Stimulated activated CD8-positive, alpha-beta memory T cell treated with anti-CD3 and anti-CD28 coated beads, Interleukin-4, amount 100 ng/mL, for 1 hour (primary cell): ENCODE measurements at places on chromosomes 12 and 14.

- no peak for DNase-seq
Observed at GRCh38 chr14:33309106-33309505, 370.4 kb downstream of the NPAS3 start.

- no peak for DNase-seq
Observed at GRCh38 chr14:63290741-63291430, 27.8 kb downstream of the GPHB5 start.

- no peak for DNase-seq
Observed at GRCh38 chr12:57765698-57766463, 997 bp downstream of the CYP27B1 start.

GRCh38 chr12:88579601-88580050 lies 645 bp downstream of the KITLG start:
- DNase-seq, result no peak

- no peak for DNase-seq
Observed at GRCh38 chr12:46493834-46494181, 121.2 kb upstream of the SLC38A2 start.

- no peak for DNase-seq
Observed at GRCh38 chr12:93363841-93364297, 13.9 kb upstream of the NUDT4 start.

DNA sequence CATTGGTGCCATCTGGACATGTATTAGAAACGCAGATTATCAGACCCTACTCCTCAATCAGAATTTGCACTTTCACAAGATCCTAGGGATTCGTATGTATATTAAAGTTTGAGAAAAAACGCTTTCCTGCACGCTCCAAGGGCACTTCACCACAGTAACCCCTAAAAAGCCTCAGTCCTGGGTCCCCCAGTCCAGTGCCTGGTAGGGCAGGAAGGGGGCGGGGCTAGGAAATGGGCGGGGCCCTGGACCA lies 369 bp downstream of the DEPDC4 start:
- DNase-seq, result peak; percentile 88

DNA sequence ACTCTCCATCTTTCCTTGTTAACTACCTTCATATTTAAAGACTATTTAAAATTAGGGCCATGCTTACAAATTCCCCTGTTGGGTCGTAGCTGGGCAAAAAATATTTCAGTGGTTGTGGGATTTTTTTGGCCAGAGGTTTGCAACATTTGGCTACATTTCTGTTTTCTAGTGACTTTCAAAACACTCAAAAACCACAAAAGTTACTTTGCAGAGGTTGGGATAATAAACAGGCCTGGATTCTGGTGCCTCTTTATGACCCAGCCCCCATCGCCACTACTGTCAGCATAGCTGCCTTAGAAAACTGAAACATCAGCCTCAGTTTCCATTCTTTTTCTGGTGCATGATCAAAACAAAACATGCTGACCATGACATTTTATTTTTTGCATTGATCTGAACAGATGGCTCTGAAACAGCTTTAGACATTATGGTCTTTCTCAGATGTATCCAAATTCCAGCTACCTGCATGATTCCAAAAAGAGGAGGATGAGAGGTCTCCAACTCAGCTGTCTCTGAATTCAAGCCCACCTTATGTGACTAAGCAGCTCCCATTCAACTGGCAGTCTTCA lies 5.2 kb downstream of the DPF3 start:
- no peak for DNase-seq
